ENCODE measurements at places on chromosomes 5 and 9.
A peak's percentile ranks its signal among the peaks of the same experiment; 100 is the strongest.

GRCh38 chr5:13783726-13784125 is 160.8 kb downstream of the DNAH5 start:
- no peak for DNase-seq

- peak; percentile 32 for DNase-seq
Observed at GRCh38 chr5:1111241-1111726, 579 bp downstream of the SLC12A7 start.

DNA sequence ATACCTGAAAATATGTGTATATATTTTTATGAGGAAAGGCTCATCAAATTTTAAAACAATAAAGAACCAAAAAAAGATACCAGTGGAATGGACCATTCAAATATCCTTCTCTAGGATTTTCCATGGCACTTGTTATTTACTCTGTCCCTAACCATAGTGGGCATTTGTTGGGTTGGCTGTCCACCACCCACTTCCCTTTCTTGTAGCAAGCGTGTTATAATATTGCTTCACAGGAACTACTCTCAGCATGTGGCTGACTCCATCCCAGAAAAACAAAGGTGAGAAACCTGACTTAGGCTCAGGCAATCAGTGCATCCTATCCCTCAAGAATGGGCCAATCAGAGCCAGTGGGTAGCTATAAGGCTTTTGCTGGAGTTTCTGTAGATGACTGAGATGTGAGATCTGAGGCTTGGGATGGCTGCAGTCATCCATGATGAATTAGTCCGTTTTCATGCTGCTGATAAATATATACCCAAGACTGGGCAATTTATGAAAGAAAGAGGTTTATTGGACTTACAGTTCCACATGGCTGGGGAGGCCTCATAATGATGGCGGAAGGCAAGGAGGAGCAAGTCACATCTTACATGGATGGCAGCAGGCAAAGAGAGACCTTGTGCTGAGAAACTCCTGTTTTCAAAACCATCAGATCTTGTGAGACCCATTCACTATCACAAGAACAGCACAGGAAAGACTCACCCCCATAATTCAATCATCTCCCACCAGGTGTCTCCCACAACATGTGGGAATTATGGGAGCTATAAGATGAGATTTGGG is 17.2 kb downstream of the C5orf63 start:
- DNase-seq, result no peak

DNA sequence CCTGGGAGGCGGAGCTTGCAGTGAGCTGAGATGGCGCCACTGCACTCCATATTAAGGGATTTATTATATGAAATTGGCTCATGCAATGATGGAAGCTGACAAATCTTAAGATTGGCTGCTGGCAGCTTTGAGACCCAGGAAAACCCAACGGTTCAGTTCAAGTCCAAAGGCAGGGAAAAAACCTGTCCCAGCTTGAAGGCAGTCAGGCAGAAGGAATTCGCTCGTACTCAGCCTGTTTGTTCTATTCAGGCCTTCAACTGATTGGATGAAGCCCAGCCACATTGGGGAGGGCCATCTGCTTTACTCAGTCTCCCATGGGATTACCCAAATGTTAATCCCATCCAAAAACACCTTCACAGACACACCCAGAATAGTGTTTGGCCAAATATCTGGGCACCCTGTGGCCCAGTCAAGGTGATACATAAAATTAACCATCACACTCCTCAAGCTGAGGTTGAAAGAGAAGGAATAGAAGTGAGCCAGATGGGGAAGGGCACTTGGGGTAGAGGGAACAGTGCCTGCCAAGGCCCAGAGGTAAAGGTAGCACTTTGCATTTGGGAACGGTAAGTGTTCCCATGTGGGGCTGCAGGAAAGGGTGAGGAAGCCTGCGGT is 8.5 kb upstream of the ORM1 start:
- no peak for DNase-seq

DNA sequence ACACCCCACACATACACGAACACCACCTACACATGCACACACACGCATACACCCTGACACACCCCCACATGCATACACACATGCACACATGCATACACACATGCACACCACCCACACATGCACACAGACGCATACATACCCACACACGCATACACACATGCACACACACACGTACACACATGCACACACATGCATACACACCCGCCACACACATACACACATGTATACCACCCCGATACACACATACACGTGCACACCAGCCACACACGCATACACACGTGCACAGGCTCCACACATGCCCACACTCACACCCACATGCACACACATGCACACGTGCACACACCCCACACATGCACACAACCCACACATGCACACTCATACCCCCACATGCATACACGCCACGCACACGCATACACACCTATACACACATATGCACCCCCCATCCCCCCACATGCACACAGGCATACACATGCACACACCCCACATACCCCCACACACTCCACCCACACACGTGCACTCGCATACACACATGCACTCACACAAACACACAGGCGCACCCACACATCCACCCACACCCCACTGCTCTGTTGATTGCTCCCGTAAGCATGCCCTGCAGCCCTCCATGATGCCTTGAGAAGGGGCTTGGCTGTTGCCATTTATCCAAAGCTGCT is 119.3 kb downstream of the COL5A1 start:
- no peak for DNase-seq
